ENCODE measurements at places on chromosomes 16 and 17.
A peak's percentile ranks its signal among the peaks of the same experiment; 100 is the strongest.

DNA sequence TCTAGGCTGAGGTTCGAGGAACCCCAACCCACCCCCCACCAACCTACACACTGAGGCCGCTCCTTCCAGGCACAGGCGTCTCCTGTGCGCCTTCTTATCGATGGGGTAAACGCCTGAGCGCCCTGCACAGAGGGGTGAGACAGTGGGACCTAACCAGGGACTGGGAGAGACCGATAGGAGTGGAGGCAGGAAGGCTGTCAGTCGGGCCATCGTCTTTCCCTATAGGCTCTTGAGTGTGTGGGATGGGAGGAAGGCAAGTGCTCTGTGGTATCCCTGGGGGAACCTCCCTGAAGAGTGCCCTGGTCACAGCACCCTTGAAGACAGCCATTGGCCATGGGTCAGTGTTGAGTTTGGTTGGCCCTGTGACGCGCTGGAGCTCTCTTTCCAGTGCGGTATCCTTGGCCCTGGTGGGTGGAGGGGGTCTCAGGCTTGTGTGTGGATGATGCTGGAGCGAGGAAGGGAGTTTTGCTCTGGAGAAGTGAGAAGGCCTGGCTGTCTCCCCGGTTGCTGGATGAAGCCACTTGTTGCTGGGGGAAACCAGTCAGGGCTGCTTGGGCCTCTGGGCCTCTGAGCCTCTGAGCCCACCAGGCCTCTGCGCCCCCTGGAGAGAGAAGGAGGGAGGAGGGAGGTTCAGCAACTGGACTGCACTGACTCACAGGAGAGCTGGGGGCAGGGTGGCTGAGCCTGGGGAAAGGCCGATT is 1.7 kb downstream of the GPRC5C start:
- DNase-seq, result no peak

GRCh38 chr16:71461686-71462648 is at the start of gene ZNF23:
Gene ZNF23, minus strand, starts transcription at chr16:71462247. Its CDS starts 5,451 bp downstream, at chr16:71456796.
- DNase-seq, result peak; percentile 68

- no peak for DNase-seq
Measured at GRCh38 chr17:77558846-77559626, 399.5 kb upstream of the TNRC6C start.

GRCh38 chr17:64938925-64939474 is 19.7 kb upstream of the LRRC37A3 start:
- DNase-seq, result peak; percentile 27

DNA sequence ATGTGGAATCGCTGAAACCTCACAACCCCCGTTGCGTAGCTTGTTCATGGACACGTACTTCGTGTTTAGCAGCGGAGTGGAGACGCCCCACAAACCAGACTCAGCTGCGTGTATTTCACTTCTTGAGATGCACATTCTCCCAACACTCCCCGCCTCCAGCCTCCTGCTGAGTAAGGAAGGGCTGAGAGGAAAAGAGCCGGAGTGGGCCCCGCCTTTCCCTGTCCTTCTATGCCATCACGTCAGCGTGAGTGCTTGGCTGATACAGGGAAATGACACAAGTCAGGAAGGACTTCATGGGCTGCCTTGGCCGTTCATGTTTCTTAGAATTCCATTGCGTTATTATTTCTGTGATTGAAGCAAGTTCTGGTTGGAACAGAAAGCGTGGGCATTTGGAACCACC is 68.6 kb upstream of the CBX4 start:
- no peak for DNase-seq

GRCh38 chr17:11296994-11297393 is 56.0 kb downstream of the SHISA6 start:
- no peak for DNase-seq

DNA sequence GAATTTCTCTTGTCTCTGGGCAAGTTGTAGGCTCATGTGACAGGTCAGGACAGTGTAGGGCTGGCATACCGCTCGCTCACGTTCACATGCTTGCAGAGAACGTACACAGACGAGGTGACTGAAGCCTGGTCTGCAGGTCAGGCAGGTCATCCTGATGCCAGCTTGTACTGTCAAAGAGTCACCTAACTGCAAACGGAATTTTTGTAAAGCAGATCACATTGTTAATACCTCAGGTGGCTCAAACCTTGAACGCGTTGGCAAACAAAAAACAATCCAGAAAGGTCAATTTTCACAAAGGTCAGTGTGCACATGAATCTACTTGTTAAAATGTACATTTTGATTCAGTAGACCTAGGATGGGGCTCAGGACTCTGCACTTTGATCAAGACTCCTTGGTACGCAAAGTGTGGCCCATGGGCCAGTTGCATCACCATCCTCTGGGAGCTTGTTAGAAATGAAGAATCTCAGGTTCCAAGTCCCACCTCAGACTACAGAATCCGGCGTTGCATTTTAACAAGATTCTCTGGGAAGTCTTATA is 28.6 kb downstream of the ANKRD40 start:
- DNase-seq, result no peak

GRCh38 chr16:85555719-85556455 is 57.2 kb upstream of the GSE1 start:
- DNase-seq, result no peak

- no peak for DNase-seq
Measured at GRCh38 chr17:15657868-15658267, 26.2 kb downstream of the TRIM16 start.

DNA sequence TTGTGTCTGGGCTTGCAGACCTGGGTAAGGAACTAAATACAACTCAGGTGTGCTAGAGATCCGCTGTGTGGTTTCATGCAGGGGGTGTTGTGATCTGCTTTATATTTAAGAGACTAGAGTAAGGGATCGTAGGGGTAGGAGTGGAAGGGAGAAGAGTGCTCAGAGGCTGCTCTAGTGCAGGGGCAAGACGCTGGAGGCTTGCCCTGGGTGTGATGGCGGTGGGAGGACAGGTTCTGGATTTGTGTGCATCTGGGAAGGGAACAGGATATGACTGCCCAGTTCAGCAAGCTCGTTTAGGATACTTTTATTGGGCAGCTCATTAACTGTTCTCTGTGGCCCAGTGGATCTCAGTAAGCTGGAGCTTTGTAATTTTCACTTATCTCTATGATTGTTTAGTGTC is 47.6 kb downstream of the RPTOR start:
- DNase-seq, result no peak

All from effector memory CD8-positive, alpha-beta T cell (primary cell).